ENCODE measurements at places on chromosomes 3 and 15.
A peak's percentile ranks its signal among the peaks of the same experiment; 100 is the strongest.

DNA sequence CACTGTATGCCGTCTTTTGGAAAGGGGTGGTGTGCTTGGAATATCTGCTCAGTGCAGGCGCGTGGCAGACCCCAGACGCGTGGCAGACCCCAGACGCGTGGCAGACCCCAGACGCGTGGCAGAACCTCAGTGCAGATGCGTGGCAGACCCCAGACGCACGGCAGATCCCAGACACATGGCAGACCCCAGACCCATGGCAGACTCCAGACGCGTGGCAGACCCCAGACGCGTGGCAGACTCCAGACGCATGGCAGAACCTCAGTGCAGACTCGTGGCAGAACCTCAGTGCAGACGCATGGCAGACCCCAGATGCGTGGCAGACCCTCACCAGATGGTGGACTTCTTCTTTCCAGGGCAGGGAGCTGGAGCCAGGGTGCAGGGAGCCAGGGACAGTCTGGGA lies 637 bp upstream of the MUC4 start:
- no peak for DNase-seq

- DNase-seq = no peak
These were observed 414.6 kb downstream of the FOXP1 start for GRCh38 chr3:71168880-71169411.

DNA sequence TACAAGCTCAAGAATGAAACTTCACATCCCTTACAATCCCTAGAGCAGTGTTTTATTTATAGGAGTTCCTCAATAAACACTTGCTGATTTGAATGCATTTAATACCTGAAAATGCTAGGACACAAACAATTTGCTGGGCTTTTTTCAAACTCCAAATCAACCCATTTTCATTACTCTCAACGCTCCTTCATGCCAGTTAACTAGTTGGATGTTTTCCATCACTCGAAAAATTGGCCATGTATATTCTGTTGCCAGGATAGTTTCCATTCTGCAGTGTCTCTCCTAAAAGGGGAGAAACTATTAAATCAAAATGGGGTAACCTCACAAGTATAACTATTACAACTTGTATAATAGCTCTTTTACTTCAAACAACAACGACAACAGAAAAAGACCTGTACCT lies 1.2 kb downstream of the GBE1 start:
- no peak for DNase-seq

DNA sequence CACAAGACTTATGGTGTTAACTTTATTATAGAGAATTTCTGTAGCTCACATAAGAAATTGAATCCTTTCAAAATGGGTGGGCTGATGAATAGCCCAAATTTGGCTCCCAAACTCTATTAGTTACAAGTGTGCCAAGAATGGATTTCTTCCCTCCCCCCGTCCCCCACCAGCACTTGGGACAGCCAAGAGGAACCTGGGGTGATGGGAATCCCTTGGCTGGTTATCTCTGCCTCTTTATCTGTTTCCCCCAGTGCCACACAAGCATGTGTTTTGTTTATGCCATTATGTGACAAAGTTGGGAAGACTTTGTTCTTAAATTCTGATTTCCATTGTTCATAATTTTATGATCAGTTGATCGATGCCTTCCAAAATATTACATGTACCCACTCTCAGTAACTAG lies 28.3 kb downstream of the CMSS1 start:
- DNase-seq = no peak

DNA sequence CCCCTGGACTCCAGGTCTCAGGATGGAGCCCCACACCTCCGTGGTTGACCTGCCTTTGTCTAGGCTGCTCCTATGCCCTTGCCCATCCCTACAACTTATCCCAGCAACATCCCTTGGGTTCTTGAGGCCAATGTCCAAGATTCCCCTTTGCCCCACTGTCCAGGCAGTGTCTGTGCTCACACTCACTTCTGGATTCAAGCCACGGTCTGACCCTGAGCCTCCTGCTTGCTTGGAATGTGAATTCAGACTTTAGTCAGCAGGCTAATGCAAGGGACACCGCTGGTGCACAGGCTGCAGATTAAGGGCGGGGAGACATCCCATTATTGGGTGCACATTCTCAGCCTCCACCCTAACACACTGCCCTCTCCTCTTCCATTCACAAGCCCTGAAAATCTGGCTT lies 154.1 kb downstream of the WNT5A start:
- no peak for DNase-seq

- DNase-seq = no peak
These were observed 50.6 kb downstream of the SLC6A6 start for GRCh38 chr3:14452740-14453710.

- DNase-seq = no peak
These were observed 24.9 kb downstream of the TUBGCP5 start for GRCh38 chr15:23014394-23015000.

- DNase-seq = no peak
These were observed 285.5 kb downstream of the SLC9A9 start for GRCh38 chr3:143562789-143563188.

GRCh38 chr3:49607105-49607591 lies 52.9 kb downstream of the BSN start:
- no peak for DNase-seq

- no peak for DNase-seq
These were observed 117.9 kb upstream of the PTX3 start for GRCh38 chr3:157318639-157319288.

- DNase-seq = no peak
These were observed 23.0 kb upstream of the GOLGA8J start for GRCh38 chr15:30059771-30060170.

DNA sequence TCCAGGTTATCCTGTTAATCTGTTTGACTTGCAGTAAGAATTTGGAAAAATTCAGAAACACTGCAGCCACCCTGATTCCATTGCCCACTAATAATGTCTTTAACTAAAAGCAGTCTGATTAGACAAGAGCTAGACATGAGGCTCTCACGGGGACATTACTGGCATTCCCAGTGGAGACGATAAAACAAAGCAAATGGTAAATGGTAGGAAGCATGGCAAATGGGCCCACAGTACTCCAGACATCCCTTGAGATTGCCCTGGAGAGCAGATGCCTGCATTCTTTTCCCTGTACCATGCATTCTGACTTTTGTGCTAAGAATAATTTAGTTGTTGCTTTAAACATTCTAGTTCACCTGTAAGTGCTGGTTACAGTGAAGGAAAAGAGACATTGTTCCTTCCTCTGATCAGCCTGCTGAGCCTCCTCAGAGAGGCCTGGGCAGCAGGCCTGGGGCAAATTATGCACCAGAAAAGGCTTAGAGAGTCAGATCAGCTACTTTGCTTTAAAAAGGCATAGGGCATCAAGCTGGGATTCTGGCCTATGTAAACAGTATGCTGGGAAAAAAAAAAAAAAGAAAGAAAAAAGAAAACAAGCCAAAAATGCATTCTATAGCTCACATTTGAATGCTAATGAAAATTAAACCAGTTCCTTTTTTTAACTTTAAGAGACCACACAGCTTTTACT lies 204.6 kb downstream of the GABRG3 start:
- DNase-seq = no peak

DNA sequence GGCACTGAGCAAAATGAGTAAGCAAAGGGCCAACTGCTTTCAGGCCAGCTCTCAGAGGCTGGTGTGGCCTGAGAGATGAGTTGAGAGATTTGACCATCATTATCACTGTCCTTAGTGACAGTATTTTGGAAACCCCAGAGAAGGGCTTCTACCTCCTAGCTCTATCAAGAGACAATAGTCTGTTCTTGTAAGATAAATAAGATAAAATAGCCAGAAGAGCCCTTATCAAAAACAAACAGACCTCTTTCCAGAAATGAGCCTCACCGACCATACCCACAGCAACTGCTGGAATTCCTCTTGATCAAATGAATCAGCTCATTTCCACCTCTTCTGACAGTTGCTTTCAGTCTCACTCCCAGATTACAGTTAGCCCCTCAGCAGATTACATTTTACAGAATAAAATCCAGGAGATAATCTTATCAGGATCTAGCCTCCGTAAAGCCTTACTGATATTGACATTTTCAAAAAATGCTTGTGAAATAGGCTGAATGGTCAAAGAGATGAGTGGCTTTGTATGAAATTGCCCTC lies 4.5 kb downstream of the HDC start:
- DNase-seq = no peak

DNA sequence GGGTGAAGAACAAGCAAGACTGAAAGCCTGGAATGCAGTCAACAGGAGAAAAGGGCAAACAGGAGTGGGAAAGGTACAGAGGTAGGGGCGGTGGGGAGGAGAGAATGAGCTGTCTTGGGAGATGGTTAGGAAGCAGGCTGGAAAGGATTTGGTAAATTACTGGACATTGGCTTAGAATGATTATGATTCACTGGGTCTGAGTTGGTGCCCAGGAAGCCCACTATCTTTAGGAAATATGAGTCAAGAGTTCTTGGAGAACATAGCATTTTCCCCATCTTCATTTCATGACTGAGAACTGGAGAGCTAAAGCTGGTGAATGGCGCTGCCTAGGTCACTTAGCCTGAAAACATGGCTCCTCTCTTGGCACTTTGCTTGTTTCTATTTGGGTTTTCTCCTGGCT lies 74.7 kb upstream of the C3orf80 start:
- DNase-seq = no peak

- DNase-seq = no peak
These were observed 91.8 kb upstream of the ETV5 start for GRCh38 chr3:186200726-186201125.

DNA sequence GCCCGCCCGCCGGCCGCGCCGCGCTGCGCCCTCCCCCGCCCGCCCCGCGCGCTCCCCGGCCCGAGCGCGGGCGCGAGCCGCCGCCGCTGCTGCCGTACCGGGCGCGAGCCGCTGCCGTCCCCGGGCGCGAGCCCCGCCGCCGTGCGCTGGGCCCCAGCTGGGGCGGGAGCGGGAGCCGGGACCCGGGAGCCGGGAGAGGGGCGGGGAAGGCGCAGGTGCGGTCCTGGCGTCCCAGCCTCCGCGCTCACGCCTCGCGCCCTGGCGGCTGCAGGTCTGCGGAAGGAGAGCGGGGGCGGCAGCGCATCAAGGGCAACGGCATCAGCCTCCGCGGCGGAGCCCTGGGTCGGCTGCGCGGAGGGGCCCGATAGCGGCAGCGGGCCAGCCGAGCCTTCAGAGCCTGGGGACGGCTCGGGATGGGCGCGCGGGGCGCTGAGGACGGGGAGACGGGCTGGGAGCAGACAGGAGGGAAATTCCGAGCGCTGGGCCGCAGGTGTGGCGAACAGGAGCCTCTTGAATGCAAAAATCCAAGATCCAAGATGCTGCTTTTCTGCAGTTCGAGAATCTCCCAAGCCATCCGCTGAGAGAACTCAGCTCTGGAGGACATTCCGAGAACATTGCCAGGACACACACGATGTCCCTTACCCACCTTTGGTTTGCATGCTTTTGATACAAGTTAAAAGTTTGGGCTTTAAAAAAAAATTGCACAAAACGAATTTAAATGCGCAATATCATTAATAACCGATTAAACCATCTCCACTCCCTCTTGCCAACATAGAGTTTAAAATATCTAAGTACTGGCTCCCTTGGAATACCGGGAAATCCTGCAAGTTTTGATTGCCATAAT lies 251.1 kb downstream of the TJP1 start:
- DNase-seq = no peak

DNA sequence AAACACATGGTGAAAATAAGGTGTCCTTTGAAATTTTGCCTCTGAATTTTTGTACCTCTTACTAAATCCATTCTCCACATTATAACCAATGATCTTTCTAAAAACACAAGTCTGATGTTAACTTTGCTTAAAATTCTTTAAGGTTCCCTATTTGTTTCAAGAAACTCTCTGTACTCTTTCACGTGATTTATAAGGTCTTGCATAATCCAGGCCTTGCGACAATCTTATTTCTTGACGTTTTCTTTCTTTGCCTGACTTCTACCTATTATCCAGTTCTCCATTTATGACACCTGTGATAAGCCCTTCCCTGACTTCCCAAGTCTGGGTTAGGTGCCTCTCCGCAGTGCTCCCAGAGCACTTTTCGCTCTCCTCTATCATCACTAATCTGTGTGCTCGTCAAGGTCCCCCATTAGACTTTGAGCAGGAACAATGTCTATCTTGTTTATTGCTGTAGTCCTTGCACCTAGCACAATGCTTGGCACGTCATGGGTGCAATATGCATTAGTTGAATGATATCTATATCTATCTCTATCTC lies 24.3 kb upstream of the KPNA1 start:
- DNase-seq = no peak

GRCh38 chr3:122857019-122857418 lies 62.1 kb downstream of the SLC49A4 start:
- no peak for DNase-seq

DNA sequence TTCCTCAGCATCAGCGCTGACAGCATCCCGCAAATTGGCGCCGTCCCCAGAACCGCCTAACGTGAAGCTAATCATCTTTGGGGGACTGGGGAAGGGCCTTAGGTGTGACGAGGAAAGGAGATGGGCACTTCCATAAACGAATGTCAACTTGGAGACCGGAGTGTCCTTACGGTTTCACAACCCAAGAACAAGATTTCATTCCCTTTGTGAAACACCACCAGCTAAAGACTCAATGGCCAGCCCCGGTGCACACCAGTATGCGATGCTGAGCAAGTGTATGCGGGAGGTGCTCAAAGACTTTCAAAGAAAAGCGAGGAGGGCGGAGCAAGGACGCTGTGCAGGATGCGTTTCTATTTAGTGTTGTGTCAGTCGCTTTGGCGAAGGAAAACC lies 759 bp upstream of the TTBK2 start:
- DNase-seq = peak; percentile 20

- DNase-seq = no peak
These were observed 74.0 kb upstream of the POLG start for GRCh38 chr15:89408372-89409183.

Measured in stimulated activated CD8-positive, alpha-beta memory T cell treated with anti-CD3 and anti-CD28 coated beads, Interleukin-4, amount 100 ng/mL, for 4 hours (primary cell).